ENCODE measurements at places on chromosomes 16 and 17. TPM values are rescaled to one million over a fixed set of nuclear protein-coding genes. Genes with fewer than 3 reads are reported as not detected.

ACAP1 gene
- 10.7 TPM for total RNA-seq

TMEM88 gene
- 2.4 TPM for total RNA-seq

DNA sequence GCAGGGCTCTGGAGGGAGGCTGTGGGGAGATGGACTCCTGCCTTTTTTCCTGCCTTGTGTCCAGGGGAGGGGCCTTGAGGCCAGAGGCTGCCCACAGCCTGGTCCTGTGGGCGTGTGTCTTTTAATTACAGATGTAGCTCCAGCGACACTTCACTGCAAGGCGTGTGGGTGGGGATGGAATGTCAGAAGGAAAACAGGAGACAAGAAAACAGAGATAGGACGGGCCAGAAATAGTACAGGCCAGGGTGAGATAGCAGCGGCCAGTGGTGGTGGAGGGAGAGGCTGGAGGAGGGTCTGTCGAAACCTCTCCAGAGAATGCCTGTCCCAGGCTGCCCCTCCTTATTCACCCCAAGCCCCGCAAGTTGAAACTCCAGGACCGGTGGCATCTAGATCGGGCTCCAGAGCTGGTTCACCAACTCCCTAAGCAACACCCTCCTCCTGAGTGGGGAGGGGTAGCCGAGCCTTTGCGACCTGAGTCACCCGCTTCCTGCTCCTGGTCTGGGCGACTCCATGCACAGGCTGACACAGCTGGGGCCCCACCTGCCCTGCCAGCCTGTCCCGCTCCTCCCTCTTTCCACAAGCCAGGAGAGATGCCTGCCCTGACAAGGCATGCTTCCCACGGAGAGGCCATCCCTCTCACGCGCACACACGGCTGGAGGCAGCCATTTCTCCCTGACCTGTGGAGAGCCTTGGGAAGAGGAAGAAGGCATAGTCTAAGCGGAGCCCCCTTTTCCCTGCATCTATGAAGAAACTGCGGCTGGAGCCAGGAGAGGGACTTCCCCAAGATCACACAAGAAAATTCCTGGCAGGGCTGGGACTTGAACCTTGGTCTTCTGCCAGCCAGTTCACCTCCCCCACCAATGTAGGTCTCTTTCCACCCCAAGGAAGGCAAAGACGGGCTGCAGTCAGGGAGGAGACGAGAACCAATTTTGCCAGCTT is 6.6 kb upstream of the JUP start:
- H3K4me3 ChIP-seq = no peak overlapping the region
- peak overlapping the region; percentile 76 for H3K27ac ChIP-seq
- H3K27me3 ChIP-seq = no peaks in the 10 kb centered on the region
- DNase-seq = peak; percentile 81
- no peaks in the 10 kb centered on the region for H3K36me3 ChIP-seq

- H3K4me1 ChIP-seq = no peaks in the 10 kb centered on the region
- no peak overlapping the region for H3K4me3 ChIP-seq
- no peaks in the 10 kb centered on the region for H3K27me3 ChIP-seq
- H3K36me3 ChIP-seq = no peaks in the 10 kb centered on the region
These were observed 12.1 kb downstream of the TMEM95 start for GRCh38 chr17:7367083-7367482.

GRCh38 chr16:57863434-57864160 is 61.3 kb upstream of the KIFC3 start:
- no peaks in the 10 kb centered on the region for H3K36me3 ChIP-seq
- DNase-seq = peak; percentile 59
- H3K27ac ChIP-seq = no peak overlapping the region
- no peak overlapping the region for H3K4me3 ChIP-seq
- peaks cover 11% of the 10 kb centered on the region for H3K27me3 ChIP-seq

- H3K4me1 ChIP-seq = peaks cover 3% of the 10 kb centered on the region
- no peak for DNase-seq
- peak overlapping the region; percentile 42 for H3K27ac ChIP-seq
- H3K36me3 ChIP-seq = no peaks in the 10 kb centered on the region
These were observed 22.6 kb downstream of the STAT5B start for GRCh38 chr17:42253578-42253977.

DNA sequence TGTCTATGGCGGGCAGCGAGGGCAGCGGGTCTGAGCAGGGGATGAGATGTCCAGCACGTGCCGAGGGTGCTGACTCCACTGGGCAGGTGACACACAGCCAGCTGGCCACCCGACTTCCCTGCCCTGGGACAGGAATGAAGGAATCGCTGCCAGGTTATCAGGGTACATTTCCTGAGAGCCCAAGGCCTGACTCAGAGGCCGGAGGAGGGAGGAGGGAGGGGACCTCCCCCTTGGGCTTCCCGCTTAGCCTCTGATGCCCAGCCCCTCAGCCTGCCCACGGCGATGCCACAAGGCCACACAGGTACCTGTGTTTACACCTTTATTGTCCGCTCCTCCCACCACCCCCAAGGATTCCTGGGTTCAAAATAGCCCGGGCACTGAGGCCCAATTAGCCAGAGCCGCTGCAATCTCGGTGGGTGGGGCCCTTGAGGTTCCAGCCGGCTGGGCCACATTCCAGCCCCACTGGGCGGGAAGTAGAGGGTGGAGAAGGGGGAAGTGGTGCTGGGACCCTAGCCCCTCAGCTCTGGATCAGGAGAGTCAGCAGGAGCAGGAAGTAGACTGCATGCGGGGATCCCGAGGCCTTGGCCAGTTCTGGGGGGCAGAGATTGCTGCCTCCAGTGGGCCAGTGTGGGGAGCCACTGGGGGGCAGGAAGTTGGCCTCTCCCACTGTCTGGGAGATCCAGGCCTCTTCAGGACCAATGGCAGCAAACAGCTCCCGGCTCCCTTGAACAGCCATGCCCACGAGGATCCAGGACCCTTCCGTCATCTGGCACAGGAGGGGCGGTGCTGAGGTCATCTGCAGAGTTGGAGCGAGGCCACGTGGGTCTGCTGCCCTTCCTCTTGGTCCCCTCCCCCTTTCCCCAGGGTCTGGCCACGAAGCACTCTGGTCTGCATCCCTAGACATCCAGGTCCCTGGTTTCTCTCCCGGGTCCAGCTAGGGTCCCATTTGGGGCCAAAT is 3.4 kb upstream of the PRSS8 start:
- H3K4me1 ChIP-seq = peaks cover 58% of the 10 kb centered on the region
- DNase-seq = peak; percentile 91
- no peaks in the 10 kb centered on the region for H3K36me3 ChIP-seq
- H3K27me3 ChIP-seq = no peaks in the 10 kb centered on the region
- H3K4me3 ChIP-seq = no peak overlapping the region
- peak overlapping the region; percentile 67 for H3K27ac ChIP-seq

CLEC18C gene
- not detected for total RNA-seq

GRCh38 chr17:27570578-27570914 is 60.4 kb upstream of the LGALS9 start:
- no peak overlapping the region for H3K4me3 ChIP-seq
- no peaks in the 10 kb centered on the region for H3K27me3 ChIP-seq
- H3K36me3 ChIP-seq = no peaks in the 10 kb centered on the region
- H3K27ac ChIP-seq = no peak overlapping the region
- DNase-seq = no peak

Data from transverse colon (tissue), 4 donors.